ENCODE measurements at places on chromosomes 11 and 22.

DNA sequence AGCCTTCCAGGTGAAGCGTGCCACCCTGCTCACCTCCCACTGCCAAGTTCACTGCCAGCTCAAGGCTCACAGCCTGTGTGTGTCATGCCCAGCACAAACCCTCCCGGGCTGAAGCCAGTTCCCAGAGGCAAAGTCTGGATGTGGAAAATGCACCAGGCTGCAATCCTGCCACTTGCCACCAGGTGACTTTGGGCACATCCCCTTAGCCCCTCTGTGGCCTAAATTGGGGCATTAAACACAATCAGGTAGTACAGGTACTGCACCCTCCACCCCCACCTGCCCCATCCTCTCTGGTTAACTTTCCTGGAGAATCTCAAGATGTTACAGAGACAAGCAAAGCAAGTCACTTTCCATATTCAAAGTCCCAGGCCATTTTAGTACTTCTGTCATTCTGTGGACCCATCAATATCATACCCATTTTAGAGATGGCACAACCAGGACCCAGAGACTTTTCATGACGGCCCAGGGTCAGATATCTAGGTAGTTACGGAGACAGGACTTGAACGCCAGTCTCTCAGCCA lies 1.8 kb upstream of the RASD2 start:
- no peak for DNase-seq

DNA sequence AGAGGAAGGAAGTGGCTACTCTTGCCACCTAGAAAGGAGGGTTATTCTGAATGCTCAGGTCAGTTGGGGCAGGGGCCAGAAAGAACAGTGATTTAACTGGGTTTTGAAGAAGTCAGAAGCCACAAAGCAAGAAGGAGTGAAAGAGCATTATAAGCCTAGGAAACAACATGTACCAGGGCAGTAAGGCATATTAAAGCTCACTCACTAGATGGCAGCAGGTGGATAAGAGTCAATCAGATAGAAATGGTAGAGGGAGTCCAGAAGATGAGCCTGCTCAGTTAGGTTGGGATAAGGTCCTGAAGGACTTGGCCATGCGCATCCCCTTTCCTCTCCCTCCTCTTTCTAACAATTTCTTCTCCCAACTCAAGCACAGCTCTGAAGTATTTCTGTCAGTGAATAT lies 22.0 kb upstream of the PATE1 start:
- peak; percentile 10 for DNase-seq

DNA sequence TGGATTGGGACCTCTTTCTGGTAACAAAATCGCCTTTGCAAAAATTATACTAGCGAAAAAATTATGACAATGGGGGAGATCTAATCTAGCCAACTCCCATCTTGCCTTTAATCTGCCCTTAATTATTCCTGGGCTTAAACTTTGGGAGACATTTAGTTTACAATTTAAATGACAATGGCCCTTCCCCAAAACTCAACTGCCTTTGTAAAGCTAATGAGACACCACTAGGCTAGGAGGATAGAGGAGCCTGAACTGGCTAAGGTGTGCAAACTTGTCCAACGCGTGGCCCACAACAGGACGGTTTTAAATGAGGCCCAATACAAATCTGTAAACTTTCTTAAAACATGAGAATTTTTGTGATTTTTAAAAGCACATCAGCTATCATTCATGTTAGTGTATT lies 67.3 kb downstream of the RSF1 start:
- DNase-seq: no peak

GRCh38 chr22:41781507-41781906 lies 19.0 kb upstream of the CCDC134 start:
- DNase-seq: no peak

GRCh38 chr11:9973921-9974320 lies 310.0 kb downstream of the SWAP70 start:
- DNase-seq: no peak

GRCh38 chr11:93784935-93785360 lies 866 bp downstream of the MED17 start:
- no peak for DNase-seq

- DNase-seq: no peak
These were observed 4.7 kb downstream of the CD5 start for GRCh38 chr11:61106894-61107470.

DNA sequence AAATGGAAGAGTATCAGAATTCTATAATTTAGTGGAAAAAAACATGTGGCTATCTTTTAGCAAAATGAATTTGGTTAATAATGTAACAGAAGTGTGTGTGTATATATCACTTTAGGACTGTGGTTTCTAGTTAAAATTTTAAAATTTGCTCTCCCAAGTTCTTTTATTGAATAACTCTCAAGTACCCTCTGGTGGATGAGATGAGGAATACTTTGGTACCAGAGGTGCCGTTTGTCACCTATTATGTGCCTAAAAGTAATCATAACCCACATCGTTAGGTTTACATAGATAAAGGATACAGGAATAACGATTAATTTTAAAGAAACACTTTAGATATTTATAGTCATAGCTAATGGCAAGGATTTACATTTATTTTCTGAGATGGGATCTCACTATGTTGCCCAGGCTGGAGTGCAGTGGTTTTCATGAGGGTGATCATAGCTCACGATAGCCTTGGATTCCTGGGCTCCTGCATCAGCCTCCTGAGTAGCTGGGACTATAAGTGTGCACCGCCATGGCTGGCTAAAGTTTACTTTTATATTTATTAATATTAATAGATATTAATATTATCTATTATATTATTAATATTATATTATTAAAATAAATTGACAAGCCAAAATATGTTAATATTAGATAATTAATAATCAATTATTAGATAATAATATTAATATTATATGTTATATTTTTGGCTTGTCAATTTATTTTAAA lies 66.7 kb upstream of the CAPRIN1 start:
- DNase-seq: no peak

- DNase-seq: no peak
These were observed 129.9 kb downstream of the KCNC1 start for GRCh38 chr11:17864478-17864941.

DNA sequence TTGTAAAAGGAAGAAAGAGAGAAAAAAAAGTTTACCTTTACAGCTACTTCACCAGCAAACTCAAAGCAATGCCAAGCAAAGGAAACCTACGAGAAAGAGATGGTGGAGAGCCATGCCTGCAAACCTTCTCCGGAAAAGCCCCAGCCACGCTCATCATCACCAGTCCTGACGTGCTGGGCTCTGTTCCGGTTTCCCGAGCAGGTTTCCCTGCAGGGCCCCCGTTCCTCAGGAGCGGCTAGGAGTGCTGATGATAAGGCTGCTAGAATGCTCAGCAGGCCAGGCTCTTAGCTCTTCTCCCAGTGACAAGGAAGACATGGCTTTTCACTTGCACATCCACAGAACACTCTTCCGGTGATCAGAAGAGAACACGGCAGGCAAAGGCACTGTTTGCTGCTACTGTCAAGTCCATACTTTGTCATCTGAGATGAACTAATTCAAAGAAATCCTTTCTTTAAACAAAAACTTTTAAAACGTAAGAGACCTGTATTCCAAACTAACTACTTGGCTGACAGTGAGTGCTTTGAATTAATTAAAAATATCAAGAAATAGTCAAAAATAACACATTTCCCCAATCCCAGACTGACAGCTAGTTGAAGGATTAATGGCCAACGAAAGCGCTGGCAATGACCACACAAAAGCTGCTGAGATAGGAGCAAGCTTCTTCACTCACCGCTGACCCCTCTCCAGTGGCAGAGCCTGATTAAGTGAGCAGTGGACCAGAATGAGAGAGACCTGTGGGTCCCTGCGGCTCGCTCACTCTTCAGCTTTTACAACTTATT lies 35.8 kb downstream of the DUSP8 start:
- no peak for DNase-seq

DNA sequence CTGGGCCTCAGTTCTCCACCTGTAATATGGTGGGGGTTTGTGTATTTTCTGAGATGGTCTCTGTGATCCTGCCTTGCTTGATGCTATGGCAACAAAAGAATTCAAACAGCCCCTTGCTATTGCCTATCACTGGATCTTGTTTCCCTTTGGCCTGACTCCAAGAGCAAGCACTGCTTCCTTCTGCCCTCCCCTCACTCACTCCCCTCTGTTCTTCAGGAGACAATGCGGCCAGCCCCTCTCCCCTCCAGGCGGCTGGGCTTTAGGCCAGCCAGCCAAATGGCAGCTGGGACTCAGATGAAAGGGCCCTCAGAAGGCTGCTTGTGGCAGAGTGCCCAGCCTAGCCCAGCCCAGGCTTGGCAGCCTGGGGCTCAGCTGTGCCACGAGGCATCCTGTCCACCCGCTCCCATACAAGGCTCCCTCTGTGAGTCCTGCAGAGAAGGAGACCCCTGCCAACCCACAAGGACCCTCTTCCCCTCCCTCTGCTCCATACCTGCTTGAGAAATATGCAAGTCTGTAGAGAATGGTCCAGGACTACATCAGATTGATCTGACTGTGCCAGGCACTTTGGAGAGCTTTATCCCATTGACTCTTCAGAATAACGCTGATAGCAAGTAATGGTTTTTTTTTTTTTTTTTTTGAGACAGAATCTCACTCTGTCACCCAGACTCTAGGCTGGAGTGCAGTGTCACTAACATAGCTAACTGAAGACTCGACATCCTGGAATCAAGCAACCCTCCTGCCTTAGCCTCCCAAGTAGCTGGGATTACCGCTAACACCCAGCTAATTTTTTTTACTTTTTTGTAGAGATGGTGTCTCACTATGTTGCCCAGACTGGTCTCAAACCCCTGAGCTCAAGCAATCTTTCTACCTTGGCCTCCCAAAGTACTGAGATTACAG lies 7.6 kb upstream of the KCTD14 start:
- peak; percentile 97 for DNase-seq

DNA sequence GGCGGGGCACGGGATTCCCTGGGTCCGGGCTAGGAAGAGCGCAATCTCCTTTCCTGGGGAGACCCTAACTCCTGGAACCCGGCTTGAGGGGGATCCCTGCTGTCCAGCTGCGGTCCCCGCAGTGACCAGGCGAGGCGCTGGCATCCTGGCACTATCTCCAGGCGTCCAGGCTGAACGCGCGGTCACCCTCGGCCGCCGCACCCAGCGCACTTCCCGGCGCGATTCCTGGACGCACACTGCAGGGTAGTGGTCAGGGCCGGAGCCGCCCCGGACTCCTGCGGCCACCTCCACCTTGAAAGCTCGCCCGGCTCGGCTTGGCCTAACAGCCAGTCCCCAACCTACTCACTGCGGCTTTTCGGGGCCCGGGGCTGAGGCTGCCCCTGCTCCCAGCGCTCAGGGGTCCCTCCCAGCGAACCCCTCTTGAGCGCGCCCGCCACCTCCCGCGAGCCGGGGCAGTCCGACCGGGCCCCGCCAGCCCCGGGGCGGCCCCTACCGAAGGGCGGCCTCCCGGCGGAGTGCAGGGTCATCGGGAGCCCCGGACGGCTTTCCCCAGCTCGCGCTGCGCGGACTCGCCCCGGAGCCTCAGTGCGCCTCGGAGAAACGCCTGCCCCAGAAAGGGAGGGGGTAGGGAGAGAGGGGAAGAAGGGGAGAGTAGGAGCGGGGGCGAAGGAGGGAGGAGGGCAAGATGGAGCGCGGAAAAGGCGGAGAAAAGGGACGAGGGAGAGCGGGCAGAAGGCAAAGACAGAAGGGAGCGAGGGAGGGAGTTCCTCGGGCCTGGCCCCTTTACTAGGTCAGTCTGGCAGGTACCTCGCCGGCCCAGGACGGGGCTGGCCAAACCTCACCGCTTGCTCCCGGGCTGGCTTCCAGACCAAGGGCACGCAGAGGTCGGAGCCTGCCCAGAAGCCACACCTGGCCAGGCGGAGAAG lies 1.0 kb downstream of the POU2AF3 start:
- peak; percentile 42 for DNase-seq

DNA sequence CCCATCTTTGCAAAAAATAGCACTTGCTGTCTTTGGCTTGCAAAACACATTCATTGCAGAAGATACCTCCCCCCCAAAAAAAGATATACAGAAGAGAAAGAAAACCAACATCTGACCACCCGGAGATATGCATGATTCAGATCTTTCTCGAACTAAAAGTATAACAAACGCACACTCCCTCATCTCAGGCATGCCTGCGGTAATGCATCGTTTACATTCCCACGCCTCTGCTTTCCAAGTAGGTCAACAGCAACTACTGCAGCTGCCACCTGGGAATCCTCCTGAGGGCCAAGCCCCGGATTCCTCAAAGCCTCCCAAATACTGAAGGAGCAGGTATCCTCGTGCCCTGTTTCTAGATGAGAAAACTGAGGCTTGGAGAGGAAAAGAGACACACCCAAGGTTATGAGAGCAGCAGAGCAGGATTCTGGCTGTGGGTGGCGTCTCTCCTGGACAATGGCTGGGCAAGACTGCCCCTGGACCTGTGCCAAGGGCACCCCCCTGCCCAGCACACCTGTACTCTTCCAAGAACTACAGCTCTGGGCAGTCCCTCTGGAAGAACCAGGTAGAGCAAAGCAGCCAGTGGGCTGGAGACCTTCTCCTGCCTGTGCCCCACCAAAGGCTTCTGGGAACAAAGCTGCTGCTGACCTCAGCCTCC lies 38.1 kb downstream of the NUP50 start:
- DNase-seq: peak; percentile 59

GRCh38 chr11:12167061-12168000 lies 56.9 kb downstream of the MICAL2 start:
- DNase-seq: no peak

DNA sequence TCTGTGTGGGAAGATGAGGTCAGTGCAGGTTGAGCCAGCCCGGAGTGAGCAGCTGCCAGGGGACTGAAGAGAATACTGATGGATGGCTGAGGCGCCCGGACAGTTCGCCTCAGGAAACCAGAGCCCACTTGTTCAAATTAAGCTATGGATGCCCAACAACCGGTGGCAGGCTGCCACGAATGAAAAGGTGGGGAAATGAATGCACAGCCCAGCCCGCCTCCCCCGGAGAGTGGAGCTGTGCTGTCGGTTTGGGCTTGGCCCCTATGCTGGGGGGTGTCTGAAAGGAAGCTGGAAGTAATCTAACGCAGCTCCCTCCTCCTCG lies 21.9 kb downstream of the HSPA8 start:
- DNase-seq: peak; percentile 34

DNA sequence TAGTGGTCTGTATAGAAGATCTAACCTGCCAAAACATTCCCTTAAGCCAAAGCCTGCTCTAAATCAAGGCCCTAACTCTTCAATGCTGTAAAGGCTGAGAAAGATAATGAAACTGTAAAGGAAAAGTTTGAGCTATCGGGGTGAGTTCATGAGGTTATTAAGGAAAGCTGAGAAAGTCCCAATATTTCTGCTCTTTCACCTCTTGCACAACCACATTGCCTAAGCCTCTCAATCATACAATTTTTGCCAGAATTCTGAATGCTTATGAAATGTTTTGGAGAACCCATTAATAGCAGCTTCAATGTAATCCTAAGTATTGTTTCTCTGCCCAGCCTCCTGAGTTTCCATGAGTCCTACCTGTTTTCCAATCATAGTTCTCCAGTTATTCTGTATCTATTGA lies 373.2 kb downstream of the LUZP2 start:
- no peak for DNase-seq

GRCh38 chr11:61341706-61342105 lies 8.7 kb downstream of the TKFC start:
- no peak for DNase-seq

Measured in myocyte (in vitro differentiated cells).